AG09309 (cell line): ENCODE measurements at places on chromosomes 3 and 15.

GRCh38 chr15:86163816-86164215 lies 84.1 kb downstream of the AGBL1 start:
- no peak for DNase-seq

DNA sequence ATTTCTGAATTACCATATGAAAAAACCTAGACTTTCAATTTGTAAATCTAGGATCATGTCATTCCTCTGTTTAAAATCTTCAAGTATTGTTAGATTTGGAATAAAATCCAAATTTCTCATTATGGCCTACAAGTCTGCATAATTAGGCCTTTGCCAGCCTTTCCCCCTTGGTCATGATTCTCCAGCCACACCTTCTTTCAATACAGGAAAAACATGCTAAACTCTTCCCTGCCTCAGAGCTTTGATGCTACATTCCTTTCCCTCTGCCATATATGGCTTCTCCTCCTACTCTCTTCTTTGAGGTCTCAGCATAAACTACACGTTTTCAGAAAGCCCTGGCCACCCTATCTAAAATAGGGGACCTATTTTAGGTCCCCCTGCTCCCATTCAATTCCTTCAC lies 48.5 kb downstream of the TM6SF1 start:
- no peak for DNase-seq

DNA sequence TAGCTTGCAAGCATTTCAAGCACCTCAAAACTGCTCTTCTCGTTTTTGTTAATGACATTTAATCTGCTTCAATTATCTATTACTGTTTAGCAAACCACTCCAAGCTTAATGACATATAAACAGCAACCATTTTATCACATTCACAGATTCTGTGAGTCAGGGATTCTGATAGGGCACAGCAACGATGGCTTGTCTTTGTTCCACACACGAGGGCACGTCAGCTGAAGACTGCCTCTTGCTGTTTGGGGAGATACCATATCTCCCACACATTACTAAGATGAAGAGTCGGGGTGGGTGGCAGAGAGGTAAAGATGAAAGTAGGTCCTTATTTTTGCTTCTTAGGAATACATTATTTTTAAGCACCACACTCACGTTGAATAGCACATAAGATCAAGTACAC lies 19.3 kb downstream of the CPOX start:
- no peak for DNase-seq

DNA sequence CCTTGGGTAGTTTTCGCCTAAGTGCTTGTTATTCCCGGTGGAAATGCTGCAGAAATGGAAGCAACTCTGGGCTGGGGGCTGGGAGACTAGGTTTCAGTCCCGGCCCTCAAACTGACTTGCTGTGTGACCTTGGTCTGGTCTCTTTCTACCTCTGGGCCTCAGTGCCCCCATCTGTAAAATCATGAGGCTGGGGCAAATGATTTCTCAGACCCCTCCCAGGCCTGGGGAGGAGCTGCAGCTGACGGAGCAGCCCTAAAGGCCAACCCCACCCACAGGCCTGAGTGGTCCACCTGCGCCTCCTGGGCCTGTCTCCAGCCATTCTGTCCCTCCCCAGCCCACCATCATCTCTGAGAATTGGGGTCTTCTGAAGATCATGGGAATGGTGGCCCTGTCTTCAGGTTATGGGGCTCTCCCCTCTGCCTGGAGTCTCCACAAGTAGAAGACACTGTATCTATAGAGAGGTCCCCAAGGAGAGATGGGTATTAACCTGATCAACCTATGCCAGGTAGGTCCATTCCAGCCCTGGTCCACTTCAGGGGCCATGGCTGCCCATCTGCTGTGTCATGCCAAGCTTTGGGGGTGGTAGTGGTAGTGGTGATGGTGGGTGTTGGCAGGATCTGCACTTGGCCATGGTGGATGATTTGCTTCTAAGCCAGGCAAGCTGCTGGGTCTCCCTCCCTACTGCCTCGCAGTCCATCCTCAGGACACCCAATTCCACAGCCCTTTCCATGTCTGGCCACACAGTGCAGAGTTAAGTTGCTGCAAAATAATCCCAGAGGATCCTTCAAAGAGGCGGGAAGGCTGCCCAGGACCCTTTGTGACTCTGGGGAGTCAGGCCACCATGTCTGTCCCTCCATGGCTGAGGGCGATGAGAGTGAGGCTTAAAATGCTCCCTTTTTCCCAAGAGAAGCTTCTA lies 46.0 kb downstream of the ITGA11 start:
- no peak for DNase-seq

- DNase-seq, result no peak
Observed at GRCh38 chr15:99331381-99331780, 80.1 kb downstream of the LRRC28 start.

- DNase-seq, result no peak
Observed at GRCh38 chr15:24747376-24747775, 71.8 kb downstream of the NPAP1 start.

DNA sequence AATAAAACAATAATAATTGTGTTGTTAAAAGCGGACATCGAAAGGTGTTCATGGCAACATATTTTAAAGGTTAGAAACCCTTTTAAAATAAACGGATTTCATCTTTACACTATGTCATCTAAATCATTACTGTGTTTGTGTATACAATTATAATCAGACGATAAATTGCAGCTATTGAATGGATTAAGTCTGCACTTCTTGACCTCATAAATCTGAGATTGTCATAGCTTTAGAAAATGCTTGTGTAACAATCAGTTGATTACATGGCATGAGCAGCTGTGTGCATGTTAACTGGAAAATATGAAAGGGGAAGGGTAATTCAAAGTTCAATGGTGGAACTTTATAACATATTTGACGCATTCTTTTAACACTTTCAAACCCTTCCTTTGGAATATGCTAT lies 152.4 kb upstream of the MDFIC2 start:
- no peak for DNase-seq

DNA sequence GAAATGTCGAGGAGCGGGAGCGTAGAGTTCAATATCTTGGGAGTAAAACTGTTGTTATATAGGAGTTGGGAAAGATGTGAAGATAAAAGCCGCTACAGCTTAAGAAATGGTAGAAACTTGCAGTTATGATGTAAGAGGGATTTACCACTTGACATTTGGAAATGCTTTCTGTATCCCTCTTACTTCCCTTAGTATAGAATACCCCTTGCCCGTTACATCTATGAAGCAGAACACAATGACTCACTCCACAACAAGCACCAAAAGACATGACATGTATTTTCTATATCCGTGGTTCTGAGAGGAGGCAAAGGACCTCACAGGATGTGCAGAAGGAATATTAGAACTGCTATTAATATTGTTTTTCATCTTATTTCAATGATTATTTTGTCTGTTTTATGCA lies 254.2 kb upstream of the NR2F2 start:
- DNase-seq, result no peak

DNA sequence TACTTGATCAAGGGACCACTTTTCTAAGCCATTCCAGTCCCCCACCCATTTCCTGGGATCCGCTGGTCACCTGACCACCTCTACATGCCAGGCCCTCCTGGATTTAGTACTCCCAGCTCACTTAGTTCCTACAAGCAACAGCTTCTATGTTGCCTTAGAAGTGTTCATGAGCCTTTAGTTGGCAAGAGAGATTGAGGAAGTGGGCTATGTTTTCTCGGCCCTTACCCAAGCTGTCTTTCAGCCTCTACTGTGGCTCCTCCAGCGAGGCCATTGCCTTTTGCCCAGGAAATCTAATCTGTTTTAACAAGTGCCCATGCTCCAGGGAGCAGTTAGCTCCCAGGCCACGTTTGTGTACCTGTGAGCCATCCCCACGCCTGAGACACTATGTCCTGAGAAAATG lies 4.5 kb upstream of the PRKAR2A start:
- no peak for DNase-seq

DNA sequence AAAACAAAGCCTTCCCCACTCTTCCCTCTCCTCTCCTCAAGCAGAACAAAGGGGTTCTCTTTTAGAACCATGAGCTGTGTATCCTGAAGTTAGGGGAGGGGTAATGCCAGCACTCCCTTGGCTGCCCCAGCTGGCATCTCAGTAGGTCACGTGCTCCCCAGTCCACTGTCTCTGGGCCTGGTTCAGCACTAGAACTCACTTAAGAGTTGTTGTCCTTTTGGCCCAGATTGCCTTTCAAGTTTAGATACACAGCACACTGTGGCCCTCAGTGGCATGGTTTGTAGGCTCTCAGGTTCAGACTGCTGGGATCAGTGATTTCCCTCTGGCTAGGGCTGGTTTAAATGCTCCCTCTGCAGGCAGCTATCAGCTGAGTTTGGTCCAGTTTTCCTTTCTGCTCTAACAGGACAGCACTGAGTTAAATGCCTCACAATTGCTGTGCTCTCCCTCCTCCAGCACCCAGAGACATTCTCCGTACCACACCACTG lies 188.4 kb upstream of the ST8SIA2 start:
- DNase-seq, result no peak

- DNase-seq, result no peak
Observed at GRCh38 chr3:71227270-71227661, 356.3 kb downstream of the FOXP1 start.

DNA sequence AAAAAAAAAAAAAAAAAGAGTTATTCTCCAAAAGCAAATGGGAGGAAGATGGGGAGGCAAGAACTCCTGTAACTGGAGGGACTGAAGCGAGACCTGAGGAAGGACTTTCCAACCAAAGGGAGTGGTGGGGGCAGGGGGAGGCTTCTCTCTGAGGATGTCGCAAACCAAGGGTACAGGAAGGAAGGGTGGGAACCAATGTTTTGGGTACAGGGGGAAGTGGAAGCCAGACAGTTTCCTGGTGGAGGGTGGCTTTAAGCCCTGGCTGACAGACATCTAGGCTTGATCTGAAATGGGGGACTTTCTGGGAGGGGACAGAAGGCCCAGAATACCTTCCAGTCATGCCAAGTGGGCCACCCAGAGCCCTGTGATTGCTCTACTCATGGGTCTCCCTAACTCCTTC lies 27.0 kb downstream of the VIPR1 start:
- DNase-seq, result no peak

- no peak for DNase-seq
Observed at GRCh38 chr15:79918278-79918677, 21.5 kb upstream of the MTHFS start.

- no peak for DNase-seq
Observed at GRCh38 chr15:86197770-86198169, 118.1 kb downstream of the AGBL1 start.

DNA sequence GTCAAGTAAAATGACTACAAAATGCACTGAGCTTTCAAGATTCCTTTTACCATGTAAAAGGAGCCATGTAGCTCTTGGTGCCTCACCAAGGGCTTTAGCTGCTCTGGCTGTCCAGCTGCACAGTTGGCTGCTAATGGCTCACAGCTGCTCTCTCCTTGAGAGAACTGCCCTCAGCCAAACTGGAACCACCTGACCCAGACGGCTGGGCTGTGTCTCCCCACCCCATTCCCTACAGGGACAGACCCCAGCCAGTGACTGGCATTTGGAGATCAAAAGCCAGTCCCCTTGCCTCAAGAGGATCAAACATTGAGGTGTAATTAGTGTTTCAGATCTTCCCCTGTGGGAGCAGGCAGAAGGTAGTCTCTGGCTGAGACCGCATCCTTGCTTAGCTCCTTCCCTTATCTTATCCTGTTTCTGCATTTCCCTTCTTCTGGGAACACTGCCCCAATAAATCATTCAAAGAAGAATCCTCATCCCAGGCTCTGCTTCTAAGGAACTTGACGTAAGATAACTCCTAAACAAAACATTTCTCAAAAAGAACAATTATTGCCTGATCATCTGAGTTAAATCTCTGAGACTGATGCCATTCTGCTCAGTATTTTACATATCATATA lies 28.6 kb upstream of the UBE2E2 start:
- DNase-seq, result no peak

GRCh38 chr15:27679731-27680471 lies 419.2 kb downstream of the OCA2 start:
- no peak for DNase-seq

- no peak for DNase-seq
Observed at GRCh38 chr3:170038434-170039110, 777 bp downstream of the GPR160 start.

DNA sequence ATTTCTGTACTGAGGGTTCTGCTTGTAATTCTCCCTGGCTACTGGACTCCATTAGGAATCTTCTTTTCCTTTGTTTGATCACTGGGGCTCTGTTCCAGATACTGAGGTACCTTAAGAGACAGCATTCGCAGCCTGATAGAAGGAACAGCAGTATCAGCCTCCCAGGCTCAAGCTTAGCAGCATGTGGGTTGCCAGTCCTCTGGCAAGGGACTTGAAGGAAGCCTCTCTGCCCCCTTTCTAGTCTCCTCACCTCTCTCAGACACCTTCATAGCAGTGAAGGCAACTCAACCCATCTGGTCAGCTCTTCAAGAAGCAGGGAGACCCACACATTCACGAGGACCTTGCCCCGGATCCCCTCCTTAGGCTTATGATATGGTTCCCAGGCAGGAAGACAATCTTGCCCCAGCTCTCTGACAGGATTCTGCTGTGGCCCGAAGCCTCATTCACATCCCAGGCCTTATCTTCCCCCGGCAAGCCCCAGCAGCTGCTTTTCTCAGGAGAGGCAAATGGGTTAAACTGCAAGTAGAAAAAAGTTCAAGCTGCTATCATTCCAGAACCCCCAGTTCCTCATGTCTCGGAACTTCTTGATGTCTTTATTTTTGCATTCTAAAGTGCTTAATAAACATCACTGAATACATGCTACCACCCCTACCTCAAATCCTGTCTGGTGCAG lies 153.1 kb downstream of the LIPC start:
- DNase-seq, result no peak

DNA sequence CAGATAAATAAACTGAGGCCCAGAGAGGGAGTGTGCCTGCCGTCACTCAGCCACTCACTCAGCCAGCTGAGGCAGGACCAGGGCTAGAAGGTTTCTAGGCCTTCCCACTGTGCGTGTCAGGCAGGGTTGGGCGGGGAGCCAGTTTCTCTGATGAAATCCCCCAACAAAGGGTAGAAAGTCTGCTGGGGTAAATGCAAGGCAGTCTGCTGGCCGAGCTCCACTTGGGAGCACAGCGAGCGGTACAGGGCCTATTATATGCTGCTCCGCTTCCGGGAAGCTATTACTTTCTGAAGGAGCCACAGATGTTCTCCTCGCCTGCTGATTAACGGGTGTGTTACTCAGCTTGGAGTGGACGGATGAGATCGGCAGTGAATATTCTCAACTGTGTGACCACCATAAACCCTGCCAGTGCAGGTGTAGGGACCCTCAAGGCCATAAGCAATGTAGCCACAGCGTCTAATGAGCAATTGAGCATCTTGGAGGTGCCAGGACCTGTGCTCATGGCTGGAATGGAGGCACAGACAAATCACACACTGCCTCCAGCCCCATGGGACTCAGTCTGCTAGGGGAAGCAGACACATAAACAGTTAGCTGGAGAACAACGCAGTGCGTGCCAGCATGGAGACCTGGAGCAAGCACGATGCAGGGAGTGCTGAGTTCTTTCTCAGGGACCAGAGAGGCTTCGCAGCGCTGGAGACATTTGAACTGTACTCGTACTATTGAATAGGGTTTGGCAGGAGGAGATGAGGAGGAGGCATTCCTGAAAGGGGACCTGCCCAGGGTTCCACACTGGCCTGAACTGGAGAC lies 42.1 kb downstream of the CORO2B start:
- peak; percentile 95 for DNase-seq

- peak; percentile 48 for DNase-seq
Observed at GRCh38 chr3:66107855-66108254, 69.1 kb upstream of the MAGI1 start.

DNA sequence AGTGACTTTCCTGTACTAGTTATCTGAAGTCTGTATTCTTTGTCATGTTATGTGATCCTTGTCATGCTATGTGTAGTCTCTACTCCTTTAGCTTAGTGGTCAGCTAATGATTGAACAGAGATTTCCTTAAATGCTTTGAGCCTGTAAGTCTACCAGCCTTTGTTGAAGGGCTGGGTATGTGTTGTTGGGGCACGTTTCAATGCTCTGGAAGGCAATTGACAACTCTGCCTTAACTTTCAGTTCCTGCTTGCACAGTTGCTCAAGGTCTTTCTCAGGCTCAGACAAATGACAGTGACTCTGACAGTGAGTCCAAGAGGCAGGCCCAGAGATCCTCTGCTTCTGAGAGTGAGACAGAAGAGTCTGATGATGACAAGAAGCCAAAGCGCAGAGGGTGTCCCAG lies 89.3 kb downstream of the CHD2 start:
- no peak for DNase-seq
